DMS53 (cell line): ENCODE measurements at places on chromosomes 6 and 20.

- no peak for DNase-seq
Observed at GRCh38 chr6:75301088-75301487, 16.5 kb upstream of the TMEM30A start.

DNA sequence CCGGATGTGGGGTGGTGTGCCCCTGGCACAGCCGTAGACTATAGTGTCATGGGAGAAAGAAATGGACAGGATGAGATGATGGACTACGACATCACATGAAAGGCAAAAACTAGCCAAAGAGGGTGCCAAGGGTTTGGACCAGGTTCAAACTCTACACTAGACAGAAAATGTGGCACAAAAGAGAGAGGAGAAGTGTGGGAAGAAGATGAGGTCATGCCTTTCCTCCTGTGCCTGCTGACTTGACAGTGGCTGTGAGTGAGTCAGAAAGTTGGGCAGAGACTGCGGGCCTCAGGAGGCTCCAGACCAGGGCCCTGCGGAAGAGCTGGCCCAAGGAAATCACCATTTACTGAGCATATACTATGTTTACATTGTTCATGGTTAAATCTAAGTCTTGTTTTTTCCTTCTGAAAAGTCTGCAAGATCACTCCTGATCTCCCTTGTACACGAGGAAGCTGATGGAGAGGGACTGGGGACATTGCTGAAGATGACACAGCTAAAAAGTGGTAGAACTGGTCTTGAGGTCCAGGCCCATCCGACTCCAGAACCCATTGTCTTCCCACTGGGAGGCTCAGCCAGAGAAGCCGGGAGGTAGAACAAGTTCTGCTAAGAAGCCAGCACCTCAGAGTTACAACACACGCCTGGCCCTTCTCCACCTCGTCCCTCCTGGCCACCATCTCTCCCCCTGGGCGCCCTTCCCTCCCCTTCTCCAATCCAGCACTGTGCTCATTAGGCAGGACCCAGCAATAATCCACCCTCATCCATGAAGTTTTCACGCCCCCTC lies 35.6 kb downstream of the CNKSR3 start:
- peak; percentile 56 for DNase-seq

DNA sequence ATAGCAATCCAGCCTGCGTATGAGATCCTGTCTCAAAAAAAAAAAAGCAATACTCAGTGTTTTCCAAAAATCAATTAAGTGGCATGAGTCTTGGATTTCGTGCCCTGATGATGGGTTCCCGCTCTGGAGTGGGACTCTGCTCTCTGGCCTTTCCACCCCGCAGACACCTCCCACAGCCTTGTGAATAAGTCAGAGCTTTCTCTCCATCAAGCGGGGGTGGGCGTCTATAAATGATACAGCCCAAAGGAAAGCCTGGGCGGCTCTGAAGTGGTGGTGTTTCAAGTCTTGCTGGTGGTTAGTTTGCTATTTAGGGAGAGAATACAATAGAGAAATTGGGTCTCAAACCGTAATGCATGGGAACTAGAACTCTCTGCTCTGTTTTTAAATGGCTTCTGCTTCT lies 52.5 kb upstream of the TAGAP start:
- DNase-seq, result no peak

- DNase-seq, result no peak
Observed at GRCh38 chr20:49579874-49580812, 12.2 kb upstream of the PTGIS start.

DNA sequence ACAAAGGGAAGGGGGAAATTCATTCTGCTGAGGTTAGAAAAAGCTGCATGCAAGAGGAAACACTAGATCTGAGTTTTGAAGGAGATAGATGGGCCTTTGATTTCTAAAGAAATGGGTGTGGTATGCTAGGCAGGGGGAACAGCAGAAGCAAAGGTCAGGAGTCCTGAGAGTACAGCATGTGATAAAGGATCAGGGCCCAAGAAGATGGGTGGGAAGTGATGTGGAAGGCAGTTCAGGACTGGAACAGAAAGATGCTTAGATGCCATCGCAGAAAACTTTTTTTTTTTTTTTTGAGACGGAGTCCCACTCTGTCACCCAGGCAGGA lies 126.2 kb downstream of the ALDH8A1 start:
- DNase-seq, result no peak

DNA sequence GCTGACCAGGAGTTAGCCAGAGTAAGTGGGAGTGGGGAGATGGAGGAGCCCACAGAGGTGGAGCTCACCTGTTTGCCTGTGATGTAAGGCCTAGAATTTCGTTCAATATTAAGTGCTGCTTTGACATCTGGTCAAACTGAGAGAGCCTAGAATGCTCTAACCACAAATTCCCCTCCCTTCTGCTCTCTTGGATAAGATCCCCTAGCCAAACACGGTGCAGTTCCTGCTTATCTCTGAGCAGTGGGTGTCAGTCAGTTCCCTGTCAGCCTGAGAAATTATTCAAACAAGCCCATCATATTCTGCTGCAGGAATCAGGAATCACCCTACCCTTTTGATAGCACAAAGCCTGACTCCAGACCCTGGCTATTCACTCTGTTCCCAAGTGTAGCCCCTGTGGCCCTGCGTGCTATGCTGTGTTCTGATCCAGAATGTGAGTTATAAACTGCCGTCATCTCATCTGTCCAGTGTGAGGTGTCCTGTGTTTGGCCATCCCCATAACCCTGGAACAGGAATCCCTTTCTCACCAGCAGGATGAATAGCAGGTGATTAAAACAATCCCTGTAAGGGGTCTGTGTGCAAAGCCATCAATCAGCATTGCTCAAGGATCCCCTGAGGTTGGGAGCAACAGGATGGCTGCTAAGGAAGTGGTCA lies 31.8 kb upstream of the ZNF133 start:
- DNase-seq, result no peak

GRCh38 chr6:21064756-21065340 lies 528.7 kb upstream of the SOX4 start:
- no peak for DNase-seq

- peak; percentile 38 for DNase-seq
Observed at GRCh38 chr20:11255860-11256259, 582.1 kb upstream of the JAG1 start.

- no peak for DNase-seq
Observed at GRCh38 chr6:44332585-44332984, 9.9 kb upstream of the SPATS1 start.

GRCh38 chr6:118263921-118264486 lies 284.1 kb upstream of the PLN start:
- DNase-seq, result peak; percentile 38

DNA sequence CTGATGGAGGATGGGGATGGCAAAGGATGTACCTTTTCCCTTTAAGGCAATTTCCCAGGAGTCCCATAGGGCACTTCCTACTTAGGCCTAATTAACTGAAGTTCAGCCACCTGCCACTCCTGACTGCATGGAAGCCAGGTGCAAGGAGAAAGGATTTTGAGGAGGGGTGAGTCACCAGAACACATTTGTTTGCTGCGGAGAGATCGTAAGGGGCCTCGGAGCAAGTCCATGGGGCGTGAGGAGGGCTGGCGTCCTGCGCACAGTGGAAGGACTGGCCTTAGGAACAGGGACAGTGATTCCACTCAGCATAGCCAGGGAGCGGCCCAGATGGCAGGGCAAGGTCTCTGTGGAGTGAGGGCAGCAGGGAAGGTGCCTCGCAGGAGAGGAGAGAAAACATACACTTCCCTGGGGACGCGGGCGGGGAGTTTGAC lies 11.8 kb upstream of the MAP1LC3A start:
- DNase-seq, result peak; percentile 96

- DNase-seq, result no peak
Observed at GRCh38 chr6:148720406-148720805, 26.4 kb upstream of the UST start.

- DNase-seq, result no peak
Observed at GRCh38 chr20:57483287-57484050, 41.5 kb downstream of the CTCFL start.

DNA sequence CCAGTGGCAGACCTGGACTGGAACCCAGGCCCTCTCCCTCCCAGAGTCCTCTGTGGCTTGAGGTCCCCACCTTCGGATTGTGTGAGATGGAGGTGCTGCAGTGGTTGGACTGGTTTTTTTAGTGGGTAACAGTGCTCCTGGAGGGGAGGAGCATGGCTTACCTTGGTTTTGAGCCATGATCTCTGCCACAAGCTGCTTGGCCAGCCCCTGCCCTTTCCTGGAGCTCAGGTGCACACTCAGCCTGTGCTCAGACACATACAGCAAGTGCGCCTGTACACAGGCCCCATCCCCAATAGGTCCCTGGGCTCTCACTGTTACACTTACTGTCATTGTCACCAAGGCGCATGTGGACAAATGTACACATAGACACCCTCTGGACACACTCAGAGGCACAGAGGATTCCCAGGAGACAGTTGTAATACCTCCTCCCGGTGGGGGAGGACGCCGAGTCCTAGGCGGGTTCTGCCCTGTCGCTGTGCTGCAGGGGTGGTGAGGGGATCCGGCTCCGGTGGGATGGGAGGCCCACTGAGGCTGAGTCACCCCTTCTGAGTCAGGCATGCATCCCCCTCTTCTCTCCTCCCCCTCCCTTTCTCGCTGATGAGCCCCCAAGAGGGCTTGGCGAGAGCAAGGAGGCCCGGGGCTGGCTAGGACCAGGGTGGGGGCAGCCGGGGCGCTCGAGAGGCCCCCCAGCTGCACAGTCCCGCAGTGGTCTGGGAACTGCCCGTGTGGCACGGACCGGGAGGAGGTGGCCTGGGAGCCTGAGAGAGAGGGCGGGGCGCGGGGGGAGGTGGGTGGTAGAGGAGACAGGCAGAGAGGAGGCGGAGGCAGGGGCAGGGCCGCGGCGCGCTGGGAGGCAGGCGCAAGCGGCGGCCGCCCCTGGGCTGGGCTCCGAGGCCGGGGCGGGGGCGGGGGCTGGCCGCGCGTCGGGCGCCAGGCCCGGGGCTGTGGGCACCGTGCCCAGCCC lies 522 bp upstream of the EPB41L1 start:
- DNase-seq, result peak; percentile 86

DNA sequence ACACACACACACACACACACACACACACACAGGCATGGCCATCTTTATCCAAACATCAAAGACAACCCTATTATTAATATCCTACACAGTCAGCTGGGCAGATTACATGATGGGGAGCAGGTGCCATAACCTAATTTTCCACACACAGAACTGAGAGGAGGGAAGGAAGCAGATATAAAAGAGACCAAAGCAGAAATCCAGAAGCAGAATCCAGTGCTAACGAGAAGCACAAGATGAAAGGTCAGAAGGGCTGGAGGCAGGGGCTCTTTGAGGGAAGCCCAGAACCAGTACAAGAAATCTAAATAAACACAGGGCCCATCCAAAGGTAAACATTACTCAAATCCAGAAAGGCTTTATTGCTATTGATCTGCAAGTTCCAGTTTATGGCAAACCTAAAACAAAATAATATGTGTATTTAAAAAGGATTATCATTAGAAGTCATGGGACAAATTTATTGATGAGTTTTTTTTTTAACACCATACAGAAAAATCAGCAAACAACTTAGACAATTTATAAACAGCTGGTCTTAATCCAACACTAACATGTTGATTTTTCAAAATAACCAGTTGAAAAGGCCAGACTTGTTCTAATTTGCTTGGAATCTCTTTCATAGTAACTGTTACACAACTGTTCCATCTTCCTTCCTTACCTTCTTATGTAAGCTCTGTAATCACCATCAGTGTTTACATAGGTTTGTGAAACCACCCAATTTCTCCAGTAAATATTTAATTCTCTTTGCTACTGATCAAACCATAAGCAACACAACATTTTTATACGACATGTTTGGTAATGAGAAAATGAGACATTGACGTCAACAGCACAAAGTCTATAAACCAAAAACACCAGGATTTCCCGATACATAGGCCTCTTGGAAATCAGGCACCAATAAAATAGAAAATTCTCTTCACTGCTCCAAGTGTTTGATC lies 34.2 kb downstream of the SLC23A2 start:
- DNase-seq, result no peak

DNA sequence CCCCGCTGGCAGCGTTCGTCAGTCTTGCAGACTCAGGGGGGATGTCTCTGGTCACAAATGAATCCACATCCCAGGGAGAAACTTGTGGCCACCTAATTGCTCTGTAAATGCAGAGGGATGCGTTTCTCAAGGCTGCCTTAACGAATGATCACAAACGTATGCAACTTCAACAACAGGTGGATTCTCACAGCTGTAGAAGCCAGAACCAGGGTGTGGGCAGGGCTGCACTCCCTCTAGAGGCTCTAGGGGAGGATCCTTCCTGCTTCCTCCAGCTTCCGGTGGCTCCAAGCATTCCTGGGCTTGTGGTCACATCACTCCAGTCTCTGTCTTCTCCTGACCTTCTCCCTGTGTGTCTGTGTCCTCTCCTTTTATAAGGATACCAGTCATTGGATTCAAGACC lies 3.3 kb upstream of the TAF4 start:
- DNase-seq, result no peak
